IPS-NIHi11 (cell line): ENCODE measurements at places on chromosomes 6 and 20.

DNA sequence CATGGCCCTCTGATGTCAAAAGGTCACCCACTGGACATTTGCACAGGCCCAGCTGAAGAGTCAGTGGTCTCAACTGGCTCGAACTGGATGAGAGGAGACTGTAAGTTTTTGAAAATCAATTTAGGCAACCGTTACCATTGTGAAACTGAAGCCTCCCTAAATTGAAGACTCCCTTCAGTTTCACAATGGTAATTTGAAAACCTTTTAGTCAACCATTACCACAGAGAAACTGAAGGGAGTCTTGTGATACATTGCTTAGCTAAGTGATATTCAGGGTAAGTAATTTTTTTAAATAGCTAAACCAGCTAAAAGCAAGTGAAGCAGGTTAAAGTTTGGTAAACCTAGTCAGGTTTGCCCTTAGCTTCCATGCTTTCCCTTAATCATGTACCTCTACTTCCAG lies 197.3 kb upstream of the NT5E start:
- no peak for DNase-seq

- no peak for DNase-seq
These were observed 130.9 kb downstream of the SULF2 start for GRCh38 chr20:47654370-47654769.

GRCh38 chr6:4647414-4648365 lies 128.5 kb upstream of the CDYL start:
- peak; percentile 86 for DNase-seq

GRCh38 chr6:149157126-149157525 lies 160.4 kb upstream of the TAB2 start:
- DNase-seq = no peak

- DNase-seq = no peak
These were observed 1.6 kb upstream of the DSN1 start for GRCh38 chr20:36775196-36775595.
